ENCODE measurements at places on chromosomes 16 and 17.
A peak's percentile ranks its signal among the peaks of the same experiment; 100 is the strongest.

- no peak for DNase-seq
These were observed 5.8 kb upstream of the ARMC5 start for GRCh38 chr16:31453255-31454204.

GRCh38 chr17:9169116-9169515, 147.8 kb downstream of the NTN1 start:
- no peak for DNase-seq

DNA sequence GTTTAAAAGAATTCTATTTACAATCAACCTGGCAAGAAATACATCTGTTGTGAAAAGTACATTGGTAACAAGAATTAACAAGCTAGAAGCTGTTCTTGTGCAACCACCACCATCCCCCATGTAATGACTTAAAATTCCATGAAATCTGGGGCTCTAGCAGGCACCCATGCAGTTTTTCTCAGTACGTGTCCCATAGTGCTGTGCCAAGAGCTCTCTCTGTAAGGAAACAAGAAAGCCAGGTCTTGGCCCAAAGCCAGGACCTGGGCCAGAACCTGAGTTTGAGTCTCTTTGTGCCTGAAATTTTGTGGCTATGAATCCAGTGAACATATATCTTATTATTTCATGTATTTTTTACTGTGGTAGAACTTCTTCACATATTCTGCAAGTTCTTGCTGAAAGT, 46.6 kb downstream of the NUP93 start:
- no peak for DNase-seq

DNA sequence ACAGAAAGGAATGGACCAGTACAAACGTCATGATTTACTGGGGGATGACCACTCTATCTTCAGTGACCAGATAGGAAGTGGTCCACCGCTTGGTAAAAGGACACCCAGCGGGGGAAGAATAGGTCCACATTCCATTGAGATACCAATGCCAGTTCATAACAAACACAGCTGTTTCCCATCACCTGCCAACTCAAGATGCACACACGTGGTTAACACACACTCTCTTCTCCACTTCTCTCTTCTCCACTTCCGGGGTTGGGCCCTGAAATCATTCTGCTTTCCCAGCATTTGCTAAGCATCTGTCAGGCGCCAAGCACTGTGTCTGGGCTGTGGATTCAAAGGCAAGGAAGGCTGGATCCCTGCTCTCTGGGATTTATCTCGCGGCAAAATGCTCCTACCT, 175.5 kb downstream of the SLC39A11 start:
- DNase-seq: no peak

DNA sequence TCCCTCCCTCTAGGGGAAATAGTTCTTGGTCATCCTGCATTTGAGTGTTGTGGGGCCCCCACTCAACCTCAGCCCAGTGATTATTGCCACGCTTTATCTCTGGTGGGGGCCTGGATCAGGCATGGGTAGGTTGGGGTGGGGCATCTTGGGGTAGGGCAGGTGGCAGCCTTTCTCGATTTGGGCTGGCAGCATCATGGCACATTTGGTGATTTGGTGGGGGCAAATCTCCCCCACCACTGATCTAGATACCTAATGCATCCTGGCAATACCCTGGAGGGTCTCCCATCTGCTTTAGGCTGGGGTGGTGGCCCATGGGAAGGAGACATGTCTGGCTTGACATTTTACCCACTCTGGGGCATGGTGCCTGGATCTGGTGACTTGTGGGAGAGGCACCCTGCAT, 40.2 kb downstream of the NLRP1 start:
- no peak for DNase-seq

DNA sequence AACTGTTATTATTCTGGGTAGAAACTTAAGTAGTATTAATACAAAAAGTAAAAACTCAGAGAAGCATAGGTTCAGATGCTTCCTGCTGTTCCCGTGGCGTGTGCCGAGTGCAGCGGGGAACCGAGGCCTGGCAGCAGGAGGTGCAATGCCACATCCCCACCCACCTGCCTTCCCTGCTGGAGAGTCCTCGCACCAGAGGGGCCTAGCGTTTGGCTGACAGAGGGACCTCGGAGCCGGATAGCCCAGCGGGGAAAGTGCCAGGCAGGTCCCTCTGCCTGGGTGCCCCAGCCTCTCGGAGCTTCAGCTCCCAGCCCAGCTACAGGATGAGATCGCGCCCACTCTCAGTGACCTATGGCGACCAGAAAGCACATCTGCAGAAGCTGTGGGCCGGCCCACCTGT, 169.6 kb upstream of the GSE1 start:
- no peak for DNase-seq

DNA sequence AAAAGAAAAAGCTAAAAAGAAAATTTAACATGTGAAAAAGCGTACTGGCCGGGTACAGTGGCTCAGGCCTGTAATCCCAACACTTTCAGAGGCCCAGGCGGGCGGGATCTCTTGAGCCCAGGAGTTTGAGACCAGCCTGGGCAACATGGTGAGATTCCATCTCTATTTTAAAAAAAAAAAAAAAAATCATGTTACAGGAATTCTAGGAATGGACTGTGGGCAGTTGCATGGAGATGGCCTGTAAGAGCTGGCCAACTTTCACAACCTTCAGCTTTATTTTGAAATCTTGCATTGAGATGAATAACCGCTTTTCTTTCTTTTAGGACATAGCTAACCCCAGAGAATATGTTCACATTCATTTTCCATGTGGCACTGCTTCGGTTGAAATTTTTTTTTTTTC, 8.2 kb upstream of the CIAO3 start:
- DNase-seq: no peak

DNA sequence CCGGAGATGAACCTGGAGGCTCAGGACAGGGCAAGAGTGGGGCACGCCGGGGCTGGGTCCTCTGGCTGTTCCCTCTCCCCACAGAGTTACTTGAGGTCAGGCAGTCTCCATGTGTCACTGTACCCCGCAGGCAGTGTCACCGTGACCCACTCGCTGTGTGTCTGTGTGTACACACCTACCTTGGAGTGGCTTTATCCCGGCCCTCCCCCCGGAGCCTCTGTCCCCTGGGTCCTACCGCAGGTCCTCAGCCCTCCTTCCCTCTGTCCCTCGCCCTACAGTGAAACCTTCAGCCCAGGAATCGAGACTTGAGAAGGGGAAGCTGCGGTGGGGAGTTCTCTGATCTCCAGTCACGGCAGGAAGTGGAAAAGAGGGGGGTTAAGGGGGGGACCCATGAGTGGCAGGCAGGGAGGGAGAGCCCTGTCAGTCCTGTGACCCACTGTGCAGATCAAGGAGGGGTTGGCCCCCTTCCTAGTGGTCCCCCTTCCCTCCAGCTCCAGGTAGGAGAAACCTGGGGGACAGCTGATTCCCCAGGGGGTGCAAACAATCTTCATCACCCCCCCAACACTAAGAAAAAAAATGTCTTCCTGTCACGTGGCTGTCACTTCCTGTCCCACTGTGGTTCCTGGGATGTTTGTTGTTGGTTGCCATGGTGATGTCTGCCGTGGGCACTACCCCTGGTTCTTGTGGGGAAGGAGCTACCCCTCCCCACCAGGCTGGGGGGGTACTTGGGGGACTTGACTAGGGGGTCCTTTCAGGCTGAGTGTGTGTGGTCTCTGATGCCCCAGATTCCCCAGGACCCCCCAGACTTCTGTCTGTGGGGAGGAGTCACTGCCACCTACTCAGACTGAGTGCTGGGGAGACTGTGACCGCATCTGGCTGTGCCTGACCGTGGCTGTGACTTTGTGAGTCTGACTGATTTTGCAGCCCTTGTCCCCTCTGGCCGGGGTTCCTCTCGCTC, 13.7 kb downstream of the RARA start:
- no peak for DNase-seq

- DNase-seq: no peak
These were observed 817 bp downstream of the NDUFAF8 start for GRCh38 chr17:81239714-81240555.

DNA sequence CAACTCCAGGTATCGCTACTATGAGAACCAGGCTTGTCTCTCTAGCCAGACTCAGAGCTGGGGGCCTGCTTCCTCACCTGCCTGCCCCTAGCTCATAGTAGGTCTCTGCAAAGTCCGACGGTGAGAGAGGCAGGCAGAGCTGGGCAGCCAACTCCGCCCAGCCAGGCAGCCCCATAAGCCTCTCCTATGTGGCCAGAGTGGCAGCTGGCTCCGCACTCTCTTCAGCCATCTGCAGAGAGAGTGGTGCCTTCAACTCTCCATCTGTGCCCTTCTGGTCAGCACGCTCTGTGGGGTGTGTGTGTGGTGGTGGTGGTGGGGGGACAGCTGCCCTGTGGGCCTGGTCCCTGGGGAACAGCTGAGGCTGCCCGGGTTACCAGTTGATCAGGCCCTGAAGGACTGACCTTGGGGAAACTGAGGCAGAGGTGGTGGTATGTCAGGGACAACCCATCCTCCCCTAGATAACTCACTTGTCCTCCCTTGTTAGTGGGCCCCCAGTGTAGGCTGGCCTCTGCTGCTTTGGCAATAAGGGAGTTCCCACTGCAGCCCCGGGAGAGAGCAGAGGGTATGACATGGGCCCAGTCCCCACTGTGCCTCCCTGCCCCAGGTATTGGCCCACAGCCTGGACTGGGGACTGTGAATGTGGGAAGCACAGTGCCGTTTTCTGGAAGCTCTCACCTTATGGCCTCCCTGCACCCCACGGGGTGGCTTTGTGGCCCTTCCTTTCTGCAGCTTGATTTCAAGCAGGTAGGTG, 1.8 kb upstream of the ADGRG1 start:
- no peak for DNase-seq

DNA sequence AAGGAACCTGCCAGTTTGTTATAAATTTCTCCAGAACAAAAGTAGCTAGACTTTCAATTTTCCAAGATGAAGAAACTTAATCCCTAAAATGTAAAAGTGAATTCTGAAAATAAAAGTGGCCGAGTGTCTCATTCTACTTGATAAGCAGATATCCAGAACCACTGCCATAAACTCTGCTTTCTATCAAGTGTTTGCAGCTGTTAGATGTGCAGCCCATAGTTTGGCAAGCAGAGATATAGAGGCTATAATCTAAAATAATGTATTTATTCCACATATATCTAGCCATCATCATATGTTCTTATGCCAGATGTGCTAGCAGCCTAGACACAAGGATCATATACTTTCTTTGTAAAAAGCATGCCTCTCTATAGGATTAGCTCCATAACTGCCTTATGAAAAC, 14.7 kb upstream of the FBXL20 start:
- DNase-seq: no peak

DNA sequence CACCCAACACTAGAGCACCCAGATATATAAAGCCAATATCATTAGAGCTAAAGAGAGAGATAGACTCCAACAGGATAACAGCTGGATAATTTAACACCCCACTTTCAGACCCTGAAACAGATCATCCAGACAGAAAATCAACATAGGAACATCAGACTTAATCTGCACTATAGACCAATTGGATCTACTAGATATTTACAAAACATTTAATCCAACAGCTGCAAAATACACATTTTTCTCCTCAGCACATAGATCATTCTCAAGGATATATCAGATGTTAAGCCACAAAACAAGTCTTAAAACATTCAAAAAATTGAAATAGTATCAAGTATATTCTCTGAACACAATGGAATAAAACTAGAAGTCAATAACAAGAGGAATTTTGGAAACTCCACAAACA, 4.1 kb upstream of the CCL13 start:
- DNase-seq: no peak

DNA sequence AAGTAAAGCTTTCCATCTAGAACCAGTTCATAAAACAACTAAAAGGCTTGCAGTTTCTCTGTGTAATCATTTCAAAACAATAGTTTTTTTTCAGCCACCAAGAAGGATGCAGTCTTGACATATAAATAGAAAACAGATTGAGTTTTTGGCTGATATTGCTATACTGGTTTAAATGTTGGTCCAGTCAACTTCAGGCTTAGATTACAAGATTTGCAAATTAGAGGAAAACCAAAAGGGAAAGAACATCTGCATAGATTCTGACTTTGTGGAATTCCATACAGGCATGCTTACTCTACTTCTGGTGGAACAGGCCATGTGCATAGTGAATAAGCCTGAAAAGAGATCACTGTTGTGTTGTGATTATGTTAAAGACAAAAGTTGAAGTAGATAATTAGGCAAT, 150.3 kb downstream of the BCAS3 start:
- DNase-seq: no peak

DNA sequence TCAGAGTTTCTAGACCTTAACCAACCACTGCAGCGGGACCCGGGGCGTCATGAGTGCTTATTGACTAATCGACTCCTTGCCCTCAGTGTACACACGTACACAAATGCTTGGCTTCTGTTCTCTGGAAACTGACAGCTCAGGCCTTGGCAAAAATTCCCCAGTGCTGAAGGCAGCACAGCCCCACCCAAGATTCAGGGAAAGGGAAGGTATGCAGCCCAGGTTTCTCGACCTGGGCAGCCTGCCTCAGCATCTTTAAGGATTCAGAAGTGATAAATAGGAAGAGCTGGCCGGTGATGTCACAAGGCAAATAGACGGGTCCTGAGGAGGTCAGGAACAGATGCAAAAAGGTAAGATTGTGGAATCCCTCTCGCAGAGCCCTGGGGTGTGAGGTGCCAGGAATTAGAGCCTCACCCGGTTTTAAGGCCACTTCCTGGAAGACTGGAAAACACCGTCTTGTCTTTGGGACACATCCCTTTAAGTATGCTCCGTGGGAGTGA, 9.0 kb upstream of the CDH3 start:
- DNase-seq: no peak

GRCh38 chr17:74770498-74771318, 5.4 kb downstream of the NAT9 start:
- peak; percentile 15 for DNase-seq

- no peak for DNase-seq
These were observed 934.8 kb upstream of the EEF2KMT start for GRCh38 chr16:6032438-6032837.

- DNase-seq: no peak
These were observed 23.2 kb downstream of the CDH3 start for GRCh38 chr16:68668266-68668665.

DNA sequence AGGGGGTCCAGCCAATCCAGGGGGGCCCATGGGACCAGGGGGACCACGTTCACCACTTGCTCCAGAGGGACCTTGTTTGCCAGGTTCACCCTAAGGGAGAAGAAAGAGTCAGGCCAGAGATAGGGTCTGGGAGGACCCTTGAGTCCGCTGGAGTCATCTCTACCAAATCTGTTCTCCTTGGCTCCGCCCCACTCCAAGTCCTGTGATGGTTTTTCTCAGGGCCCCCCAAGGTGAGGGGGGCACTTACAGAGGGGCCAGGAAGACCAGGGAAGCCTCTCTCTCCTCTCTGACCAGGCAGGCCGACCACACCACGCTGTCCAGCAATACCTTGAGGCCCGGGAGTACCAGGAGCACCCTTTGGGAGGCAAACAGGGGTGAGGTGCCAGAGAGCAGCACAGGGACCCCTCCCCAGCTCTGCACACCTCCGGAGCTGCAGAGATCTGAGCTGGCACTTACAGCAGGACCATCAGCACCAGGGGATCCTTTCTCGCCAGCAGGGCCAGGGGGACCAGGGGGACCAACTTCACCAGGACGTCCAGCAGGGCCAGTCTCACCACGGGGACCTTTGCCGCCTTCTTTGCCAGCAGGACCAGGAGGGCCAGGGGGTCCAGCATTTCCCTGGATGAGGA, 12.4 kb downstream of the COL1A1 start:
- DNase-seq: no peak
